ENCODE measurements at places on chromosomes 5 and 9.

DNA sequence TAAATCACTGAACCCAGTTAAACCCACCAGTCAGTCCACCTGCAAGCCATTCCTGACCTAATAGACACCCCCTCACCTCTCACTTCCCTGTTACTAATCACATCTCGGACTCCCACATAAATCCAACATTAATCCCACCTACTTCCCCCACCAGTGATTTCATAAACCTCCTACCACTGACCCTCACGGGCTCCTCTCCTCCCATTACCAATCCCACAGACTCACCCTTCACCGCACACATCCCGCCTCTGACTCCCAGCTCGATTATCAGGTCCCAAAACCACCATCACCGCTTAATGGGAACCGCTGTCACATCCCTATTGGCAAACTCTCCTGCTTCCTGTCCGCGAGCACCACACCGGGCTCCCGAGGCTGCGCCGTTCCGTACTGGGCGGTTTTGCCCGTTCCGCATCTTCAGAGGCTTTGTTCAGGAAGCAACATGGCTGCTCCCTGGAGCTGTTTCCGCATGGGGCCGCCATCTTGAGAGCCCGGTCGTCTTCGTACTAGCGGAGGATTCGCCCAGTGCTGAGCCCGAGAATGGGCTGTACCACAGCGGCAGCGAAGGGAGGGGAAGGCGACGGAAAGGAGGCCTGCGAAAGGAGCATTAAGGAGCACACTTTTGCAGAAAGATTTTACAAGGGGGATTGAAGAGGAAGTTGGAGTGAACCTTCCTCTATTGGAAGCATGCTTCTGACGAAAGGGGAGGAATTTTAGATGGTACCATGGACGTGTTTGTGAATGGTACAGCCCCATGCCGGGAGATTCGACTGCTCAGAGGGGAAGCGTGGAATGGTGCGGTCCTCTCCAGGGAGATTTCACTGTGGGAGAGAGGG is at the start of gene ZNF300:
Gene ZNF300 (minus strand): TSS at position 502 of the 833 bp plus-strand sequence. CDS start 1,825 bp downstream, outside the sequence.
- DNase-seq: no peak

DNA sequence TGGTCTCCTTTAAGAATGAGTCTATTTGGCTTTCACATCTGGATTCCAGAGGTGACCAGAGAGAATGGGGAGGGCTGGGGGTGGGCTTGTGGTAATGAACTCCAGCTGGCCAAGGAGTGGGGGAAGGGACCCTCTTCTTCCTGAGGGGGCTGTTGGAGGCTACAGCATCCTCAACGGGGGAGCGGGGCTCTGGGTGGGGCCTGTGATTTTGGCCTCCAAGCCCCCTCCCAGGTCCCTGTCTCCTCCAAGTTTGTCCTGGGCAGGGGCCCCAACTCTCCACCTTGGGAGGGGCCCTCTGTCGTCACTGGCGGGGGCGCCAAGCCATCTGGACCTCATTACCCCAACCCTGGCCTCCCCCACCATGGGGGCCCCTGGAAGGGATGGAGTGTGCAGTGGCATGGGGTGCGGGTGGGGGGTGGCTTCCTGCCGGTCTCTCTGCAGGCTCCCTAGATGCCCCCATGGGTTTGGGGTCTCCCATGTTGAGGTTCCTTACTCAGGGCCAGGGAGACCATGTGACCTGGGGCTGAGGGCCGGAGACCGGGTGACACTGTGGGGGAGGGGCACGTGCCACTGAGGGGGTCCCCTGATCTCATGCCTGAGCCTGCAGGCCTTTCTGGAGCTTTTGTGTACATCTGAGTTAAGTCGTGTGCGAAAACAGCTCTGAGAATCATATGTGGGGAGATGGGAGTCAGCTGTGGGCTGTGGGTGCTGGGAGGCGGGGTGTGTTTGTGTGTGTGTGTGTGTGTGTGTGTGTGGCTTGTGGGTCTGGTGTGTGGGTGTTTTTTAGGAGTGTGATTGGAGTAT is 32.4 kb downstream of the GOLGA2 start:
- DNase-seq: no peak

GRCh38 chr5:140835622-140836510 is 1.8 kb downstream of the PCDHA7 start:
- no peak for DNase-seq

DNA sequence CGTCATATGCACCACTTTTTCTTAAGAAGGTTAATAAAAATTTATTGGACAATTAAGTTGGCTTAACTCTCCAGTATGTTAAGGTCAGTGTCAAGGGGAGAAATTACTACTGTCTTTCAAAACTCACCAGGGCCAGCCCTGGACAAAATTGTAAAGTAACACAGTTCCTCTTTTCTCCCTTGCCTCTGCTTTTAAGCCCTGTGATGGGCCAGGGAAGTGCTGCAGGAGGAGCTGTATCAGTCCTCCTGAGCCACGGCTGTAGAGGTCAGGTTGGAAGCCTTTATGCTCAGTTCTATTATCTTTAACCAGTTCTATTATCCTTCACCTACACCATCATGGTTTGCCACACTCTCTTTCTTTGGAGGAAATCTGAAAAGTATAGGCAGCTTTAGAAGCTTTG is 11.5 kb upstream of the PPP2R2B start:
- no peak for DNase-seq

DNA sequence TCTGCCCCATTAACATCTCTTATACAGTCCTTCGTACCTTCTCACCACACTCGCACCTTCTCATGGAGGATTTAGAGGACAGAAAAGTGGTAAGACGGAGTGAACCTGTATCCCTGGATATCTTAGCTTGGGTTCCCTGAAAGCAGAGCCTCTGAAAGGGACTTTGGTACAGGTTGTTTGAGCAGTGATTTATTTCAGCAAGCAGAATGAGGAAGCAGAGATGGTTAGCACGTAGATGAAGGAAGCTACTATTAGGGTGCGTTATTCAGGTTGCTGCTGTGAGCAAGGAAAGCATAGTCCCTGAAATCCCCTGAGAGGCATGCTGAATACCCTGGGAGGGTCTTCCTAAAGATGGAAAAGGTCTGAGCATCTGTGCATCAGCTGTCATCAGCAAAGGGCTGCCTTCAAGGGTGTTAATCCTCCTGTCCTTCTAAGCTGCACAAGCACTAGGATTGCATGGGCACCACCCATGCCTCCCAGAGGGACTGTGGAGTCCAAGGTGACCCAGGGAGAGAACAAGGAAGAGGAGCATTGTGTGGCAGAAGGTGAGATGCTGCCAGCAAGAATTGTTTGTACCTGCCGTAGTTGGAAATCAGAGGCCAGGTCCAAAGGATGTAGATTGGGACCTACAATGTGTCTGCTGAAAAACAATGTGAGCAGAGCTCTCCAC is 273.7 kb downstream of the RASEF start:
- no peak for DNase-seq

Measured in stimulated activated effector memory CD8-positive, alpha-beta T cell treated with anti-CD3 and anti-CD28 coated beads, Interleukin-12 subunit alpha, Interleukin-12 subunit beta, amount 100 ng/mL, for 72 hours (primary cell).